Omental fat pad (tissue), 4 donors: ENCODE measurements at places on chromosomes 1 and 21.

GRCh38 chr1:74407902-74408301, 104.5 kb downstream of the LRRC53 start:
- DNase-seq = no peak

DNA sequence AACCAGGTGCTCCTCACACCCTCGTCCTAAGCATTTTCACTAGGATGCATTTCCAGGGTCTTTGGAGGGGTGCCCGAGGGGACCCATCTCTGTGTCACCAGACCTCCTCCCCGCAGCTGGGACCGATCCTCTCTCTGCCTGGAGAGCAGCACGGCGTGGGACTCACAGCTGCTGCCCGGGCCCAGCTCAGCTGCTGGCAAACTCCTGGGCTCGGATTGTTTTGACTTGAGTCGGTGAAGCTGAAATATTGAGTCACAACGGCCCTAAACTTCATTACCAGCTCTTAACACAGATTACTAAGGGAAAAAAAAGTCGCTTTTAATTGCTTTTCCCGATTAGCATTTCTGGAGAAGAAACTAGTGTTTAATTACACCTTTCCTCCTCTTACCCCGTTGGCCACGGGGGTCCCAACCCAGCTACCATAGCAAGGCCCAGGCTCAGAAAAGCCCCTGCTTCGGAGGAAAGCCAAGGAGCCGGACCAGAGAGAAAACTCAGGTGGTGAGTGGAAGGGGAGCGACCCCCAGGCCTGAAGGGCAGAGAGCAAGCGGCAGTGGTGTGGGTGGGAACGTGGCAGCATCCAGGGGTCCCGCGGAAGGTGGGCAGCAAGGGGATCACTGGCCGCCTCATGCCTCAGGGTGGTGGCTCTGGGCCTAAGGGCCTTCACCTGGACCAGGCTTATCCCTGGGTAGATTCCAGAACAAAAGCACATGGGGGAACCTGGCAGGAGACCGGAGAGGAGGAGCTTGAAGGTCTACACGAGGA, 41.7 kb downstream of the CASZ1 start:
- DNase-seq = no peak

GRCh38 chr1:108703939-108704338, 8.8 kb upstream of the FNDC7 start:
- DNase-seq = no peak

DNA sequence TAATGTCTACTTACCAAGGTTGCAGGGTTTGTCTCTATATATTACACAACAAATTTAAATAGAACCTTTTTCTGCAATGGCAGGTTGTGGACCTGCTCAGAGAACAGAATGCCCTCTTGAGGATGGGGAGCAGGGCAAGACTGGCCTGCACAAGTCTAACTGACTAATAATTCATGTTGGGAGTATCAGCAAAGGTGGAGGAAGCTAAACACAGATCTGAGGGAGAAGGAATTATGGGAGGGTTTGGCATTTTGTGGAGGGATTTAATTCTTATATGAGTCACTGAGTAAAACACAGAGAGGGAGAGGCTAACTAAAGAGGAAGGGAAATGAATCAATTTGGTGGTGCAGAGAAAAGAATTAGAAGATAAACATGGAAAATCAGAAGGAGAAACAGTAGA, 40.0 kb downstream of the CLDN17 start:
- DNase-seq = no peak

DNA sequence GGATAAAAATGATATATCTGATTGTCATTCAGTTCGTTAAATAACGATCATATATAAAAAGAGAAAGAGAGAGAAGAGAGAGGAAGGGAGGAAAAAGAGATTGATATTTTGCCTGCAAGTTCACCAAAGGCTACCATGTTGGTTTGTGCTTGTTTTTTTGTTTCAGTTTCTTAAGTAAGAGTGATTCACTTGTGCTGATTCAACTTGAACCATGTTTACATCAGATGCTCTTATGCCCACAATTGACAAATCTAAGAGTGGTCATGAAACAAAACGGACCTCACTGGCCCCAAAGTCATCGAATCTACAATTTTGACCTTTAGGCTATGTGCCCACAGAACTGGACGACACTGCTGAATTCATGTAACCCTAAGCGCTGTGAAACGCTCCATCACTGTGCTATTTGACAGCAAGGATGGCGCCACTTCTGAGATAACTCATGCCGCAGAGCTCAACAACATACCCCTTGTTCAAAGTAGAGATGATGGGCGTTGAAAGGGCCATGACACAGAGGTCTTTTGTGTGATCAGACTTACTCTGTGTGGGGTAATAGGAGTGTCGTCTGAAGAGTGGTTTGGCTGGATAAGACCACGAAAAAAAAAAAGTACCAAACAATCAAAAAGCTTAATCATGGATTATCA, 481.4 kb downstream of the SETD4 start:
- no peak for DNase-seq

DNA sequence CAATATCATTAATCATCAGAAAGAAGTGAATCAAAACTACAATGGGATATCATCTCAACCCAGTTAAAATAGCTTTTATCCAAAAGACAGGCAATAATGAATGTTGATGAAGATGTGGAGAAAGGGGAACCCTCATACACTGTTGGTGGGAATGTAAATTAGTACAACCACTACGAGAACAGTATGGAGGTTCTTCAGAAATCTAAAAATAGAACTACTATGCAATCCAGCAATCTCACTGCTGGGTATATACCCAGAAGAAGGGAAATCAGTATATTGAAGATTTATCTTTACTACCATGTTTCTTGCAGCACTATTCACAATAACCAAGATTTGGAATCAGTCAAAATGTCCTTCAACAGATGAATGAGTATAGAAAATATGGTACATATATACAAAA, 189.8 kb downstream of the HHIPL2 start:
- no peak for DNase-seq

GRCh38 chr1:240091614-240092300, at the start of gene FMN2:
TSS of gene FMN2 (plus strand) at chr1:240091883. CDS start at chr1:240092110, 227 bp downstream.
- DNase-seq = no peak

- DNase-seq = no peak
Measured at GRCh38 chr1:184895086-184895485, 79.2 kb downstream of the NIBAN1 start.

- no peak for DNase-seq
Measured at GRCh38 chr21:45264146-45264911, 23.4 kb downstream of the POFUT2 start.

GRCh38 chr1:36239941-36240637, 15.8 kb downstream of the THRAP3 start:
- DNase-seq = no peak
